ENCODE measurements at places on chromosomes 4 and X. TPM values are rescaled to one million over a fixed set of nuclear protein-coding genes. Genes with fewer than 3 reads are reported as not detected.

Gene GPR34
- not detected for total RNA-seq

Gene ZFP92
- 0.13 TPM for total RNA-seq

Gene CDS1
- under 0.01 TPM for total RNA-seq

Gene PLP1
- total RNA-seq: 0.86 TPM

Gene ANOS1
- 22.7 TPM for total RNA-seq

Gene MSN
- total RNA-seq: 303 TPM

Gene TMEM156
- total RNA-seq: not detected

Gene TMEM192
- total RNA-seq: 19.8 TPM

Gene NOP14
- 24.1 TPM for total RNA-seq

Gene SHROOM4
- total RNA-seq: 3.3 TPM

Gene UGT2B11
- total RNA-seq: not detected
